Fibroblast of skin of right quadriceps (primary cell): ENCODE measurements at places on chromosomes 1 and 21.

- DNase-seq, result peak; percentile 49
Observed at GRCh38 chr1:200238311-200238710, 171.5 kb downstream of the ZNF281 start.

DNA sequence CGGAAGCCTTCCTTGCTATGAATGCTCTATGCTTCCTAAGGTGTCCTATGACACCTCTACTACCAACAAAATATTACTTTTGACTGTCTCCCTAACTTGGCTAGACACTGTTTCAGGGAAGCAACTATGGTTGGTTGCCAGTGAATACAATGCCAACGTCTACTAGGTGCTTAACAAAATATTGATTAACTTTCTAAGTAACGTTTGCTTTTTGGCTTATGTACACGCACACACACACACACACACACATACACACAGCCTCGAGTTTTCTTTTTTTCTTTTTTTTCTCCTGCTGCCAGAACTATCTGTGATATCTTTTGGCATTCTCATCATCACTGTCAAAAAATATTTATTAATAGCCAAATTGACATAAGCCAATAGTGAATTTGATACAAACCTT lies 864.0 kb downstream of the PLA2G4A start:
- no peak for DNase-seq

DNA sequence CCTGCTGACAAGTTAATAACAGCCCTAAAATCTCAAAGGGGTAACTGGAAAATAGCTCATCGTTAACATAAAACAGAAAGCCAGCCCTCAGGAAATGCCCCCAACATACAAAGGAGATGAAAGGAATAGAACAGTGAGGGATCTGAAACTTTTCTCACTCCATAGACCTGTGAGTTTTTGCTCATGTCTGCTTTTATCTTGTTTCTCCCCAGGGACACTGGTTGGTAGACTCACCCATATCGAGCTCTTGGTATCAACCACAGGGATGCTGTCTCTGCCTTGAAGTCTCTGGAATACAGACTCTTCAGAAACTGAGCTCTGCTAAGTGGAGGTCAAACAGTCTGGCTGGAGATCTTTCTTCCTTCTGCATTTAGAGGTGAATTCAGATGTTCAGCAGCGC lies 77.4 kb upstream of the CAMK1G start:
- no peak for DNase-seq

DNA sequence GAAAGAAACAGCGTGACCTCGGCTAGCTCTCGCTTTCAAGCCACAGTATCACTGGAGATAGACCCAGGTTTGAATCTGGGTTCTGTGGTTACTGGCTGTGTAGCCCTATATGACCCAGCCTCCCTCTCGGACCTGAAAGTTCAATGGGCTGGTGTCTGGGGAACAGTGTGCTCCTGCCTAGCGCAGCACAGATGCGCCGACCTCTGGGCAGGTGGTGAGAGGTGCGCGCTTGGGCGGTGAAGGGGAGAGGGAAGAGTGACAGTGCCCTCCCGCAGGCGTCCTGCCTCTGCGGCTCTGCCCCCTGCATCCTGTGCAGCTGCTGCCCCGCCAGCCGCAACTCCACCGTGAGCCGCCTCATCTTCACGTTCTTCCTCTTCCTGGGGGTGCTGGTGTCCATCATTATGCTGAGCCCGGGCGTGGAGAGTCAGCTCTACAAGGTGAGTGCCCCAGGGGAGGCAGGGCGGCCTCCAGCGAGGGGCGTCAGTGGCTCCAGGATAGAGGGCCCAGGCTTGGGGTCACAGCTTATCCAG lies 10.5 kb downstream of the SERINC2 start:
- no peak for DNase-seq

GRCh38 chr1:101293461-101294051 lies 56.7 kb downstream of the S1PR1 start:
- peak; percentile 74 for DNase-seq

- DNase-seq, result no peak
Observed at GRCh38 chr21:18467715-18468114, 64.1 kb upstream of the TMPRSS15 start.

DNA sequence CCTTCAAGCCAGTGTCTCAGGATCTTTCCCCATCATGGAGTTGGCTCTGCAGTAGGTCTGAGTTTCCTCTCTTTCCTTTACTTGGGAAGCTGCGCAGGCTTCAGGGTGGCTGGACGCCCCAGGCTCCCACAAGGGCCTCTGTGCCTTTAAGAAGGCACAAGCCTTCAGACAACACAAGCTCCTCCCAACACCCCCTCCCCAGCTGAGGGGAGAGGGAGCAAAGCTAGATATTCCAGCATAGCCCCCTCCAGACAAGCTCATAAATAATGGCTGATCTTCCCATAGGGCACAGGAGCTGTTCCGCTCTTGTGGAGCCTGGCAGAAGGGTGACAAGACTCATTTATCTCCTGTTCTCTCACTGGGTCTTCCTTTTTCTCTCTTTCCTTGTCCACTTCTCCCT lies 27.9 kb upstream of the ATP2B4 start:
- no peak for DNase-seq

GRCh38 chr1:55965981-55966461 lies 613.3 kb downstream of the PLPP3 start:
- DNase-seq, result peak; percentile 91

DNA sequence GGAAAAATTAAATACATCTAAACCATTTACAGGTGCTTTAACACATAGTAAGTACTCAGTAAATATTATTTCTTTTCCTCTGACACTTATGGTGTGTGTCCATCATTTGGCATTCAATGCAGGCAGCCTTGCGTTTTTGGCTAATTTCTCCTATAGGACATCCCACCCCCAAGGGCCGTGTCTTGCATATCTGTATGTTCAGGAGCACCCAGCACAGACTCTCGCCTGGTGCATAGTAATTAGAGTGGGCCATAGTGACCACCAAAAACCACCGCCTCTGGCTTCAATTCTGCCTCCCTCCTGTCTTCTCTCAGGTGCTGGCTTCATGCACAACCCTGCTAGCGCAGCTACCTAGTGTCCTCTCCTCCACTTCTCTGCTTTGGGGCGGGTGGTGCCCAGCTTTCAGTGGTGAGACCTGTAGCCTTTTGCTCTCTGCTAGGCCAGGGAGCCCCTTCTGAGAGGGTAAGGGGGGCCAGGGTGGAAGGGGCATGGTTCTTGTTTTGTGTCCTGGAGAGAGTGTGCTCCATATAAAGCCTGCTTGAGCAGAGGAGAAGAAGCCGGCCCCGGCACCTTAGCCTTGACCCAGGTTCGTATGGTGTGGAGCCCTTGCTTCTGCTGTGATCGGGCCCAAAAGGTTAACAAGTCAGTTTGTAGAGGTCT lies 33.4 kb downstream of the BATF3 start:
- DNase-seq, result no peak

- DNase-seq, result peak; percentile 35
Observed at GRCh38 chr1:234843946-234844345, 234.0 kb upstream of the IRF2BP2 start.

GRCh38 chr1:224751624-224752311 lies 135.7 kb downstream of the CNIH3 start:
- no peak for DNase-seq

GRCh38 chr1:162281426-162281825 lies 95.2 kb downstream of the SPATA46 start:
- no peak for DNase-seq

- DNase-seq, result no peak
Observed at GRCh38 chr1:164516591-164516990, 42.4 kb upstream of the PBX1 start.

DNA sequence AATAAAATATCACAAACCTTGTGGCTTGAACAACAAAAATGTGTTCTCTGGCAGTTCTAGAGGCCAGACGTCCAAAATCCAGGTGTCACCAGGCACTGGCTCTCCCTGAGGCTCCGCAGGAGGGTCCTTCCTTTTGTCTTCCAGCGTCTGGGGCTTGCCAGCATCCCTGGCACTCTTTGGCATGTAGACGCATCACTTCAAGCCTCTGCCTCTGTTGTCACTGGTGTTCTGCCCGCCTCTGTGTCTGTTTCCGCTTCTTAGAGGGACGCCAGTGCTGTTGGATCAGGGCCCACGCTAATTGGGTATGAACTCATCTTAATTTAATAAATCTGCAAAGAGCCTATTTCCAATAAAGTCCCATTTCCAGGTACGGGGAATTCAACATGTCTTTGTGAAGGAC lies 273.7 kb upstream of the C1orf174 start:
- DNase-seq, result no peak

DNA sequence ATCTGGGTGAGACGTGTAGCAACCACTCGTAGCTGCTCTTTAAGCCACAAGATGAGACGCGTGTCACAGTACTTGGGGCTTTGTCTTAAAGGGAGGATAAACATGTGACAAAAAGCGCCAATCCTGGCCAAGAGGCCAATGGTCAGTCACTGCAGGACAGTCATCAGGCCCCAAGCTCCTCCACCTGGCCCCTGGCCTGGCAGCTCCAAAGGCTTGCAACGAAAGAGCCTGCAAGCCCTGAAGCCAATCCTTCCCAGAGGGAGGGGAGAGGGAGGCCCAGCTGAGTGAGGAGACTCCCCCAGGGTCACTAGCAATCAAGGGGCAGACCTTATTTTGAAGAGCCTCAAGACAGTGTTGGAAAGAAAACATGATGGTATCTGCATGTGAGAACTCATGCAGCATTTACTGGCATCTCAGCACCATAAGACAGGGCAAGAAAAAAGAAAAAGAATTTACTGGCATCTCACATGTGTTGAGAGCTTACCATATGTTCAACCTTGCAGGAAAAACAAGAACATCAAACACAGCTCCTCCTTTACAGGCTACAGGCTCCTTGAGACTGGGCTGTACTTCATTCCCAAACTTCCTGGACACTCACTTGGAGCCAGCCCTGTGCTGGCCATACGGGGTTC lies 11.4 kb downstream of the GLIS1 start:
- no peak for DNase-seq

DNA sequence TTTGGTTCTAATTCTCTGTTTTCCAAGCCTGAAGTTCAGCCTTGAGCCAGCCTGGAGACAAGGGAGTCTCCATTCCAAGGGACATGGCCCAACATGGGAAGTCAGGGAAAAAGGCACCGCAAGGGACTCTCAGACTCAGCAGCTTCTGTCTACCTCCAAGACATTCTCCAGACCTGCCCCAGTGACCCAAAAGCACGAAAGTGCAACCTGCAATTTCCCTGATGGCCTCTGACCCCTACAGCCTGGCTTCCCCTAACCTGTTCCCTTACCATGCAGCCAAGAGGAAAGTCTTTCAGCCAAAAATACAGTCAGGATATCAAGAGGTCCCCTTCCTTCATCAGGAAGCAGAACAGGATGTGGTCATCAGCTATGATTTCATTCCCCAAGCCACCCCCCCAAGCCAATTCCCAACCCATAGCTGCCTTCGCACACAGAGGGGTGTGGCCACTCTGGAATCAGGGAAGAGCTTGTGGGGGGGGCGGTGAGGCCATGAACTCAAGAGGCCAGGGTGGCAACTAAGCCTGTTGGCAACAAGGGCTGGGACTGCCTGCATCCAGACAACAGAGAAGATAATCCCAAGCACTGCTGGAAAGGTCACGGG lies 59.2 kb downstream of the TIAM1 start:
- peak; percentile 53 for DNase-seq

GRCh38 chr21:34567604-34568155 lies 47.2 kb downstream of the RCAN1 start:
- DNase-seq, result no peak

DNA sequence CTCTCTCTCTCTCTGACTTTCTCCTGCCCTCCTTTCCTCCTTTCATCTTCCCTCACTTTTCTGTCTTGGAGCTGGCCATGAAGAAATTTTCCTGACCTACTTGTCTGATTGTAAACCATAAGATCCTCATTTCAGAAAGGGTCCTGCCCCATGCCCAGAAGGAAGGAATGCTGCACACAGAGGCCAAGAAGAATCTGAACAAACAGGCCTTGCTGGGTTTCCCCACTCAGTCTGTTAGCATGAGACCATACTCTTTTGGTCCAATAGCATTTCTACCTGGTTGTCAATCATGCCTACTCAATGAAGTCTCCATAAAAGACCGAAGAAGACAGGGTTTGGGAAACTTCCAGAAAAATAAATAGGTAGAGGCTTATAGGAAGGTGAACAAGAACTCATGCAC lies 128.7 kb downstream of the MAB21L3 start:
- DNase-seq, result no peak

DNA sequence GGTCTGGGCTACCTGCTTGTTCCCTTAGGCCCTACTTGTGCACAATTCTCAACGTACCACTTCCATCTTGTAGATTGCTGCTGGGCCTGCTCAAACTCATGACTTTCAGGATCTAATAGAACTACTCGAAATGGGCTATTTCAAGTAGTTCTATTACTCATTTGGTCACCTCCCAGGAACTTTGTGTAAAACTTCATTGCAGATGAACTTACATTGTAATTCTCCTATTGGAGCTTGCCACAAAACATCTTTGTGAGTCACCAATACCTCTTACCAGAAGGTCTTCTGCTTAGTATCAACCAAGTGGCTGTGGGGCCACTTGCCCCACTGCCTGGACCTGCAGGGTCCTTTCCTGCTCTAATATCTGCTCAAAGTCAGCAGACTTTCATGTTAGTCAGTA lies 10.7 kb upstream of the MYOCOS start:
- DNase-seq, result no peak

DNA sequence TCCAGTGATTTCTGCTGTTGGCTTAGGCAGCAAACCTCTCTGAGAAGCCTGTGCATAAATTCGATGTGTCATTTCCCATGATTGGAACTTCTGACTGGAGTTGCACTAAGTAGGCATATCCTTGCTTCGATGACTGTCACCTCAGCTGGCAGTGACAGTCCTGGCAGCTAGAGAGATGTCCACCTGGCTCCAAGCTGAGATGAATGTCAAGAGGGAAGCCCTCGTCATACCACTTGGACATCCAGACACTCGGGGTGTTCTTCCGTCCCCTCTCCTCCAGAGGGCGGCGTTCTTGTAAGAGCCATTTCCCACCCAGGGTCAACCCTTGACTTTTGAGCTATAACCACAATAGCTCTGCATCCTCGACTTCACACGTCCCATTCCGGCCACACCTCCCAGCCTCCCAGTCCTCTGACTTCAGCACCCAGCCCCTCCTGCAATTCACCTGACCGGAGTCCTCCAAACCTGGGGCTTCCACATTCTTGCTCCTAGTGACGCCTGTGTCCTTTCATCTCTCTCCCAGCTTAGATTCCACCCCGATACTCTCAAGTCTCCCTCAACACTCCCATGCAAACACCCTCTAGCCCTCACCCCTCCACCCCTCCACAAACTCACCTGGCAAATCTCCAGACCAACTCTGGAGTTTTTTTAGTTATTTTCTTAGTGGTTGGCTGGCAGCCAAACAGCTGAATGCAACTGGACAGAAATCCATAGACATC lies 17.3 kb downstream of the CA6 start:
- DNase-seq, result peak; percentile 23
